ENCODE measurements at places on chromosomes 11 and 22.

DNA sequence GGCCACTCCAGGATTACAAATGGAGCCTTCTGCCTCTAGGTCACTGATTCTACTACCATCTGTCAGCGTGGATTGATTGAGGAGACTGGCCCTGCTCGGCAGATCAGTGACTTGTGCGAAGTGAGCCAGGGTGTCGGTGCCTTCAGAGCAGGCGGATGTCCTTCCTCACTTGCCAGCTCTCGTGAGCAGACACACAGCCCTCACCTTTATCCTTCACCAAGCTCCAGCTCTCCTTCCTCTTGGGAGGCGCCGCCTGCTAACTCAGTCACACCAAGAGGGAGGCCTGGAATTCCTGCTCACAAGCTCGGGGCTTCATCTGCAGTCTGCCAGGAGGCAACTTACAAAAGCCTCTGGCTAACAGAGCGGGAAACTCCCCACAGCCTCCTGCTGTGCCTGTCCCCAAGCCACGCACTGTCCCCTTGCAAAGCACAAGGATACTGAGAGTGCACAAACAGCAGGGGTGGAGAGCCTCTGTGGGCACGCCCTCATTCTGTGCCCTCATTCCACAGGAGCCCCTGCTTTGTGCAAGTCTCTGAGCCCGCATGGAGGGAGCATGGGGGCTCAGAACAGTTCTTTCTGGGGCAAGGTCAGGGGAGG, 3.5 kb upstream of the TCF20 start:
- no peak for DNase-seq

GRCh38 chr22:38266120-38266519, 6.7 kb downstream of the TMEM184B start:
- no peak for DNase-seq

DNA sequence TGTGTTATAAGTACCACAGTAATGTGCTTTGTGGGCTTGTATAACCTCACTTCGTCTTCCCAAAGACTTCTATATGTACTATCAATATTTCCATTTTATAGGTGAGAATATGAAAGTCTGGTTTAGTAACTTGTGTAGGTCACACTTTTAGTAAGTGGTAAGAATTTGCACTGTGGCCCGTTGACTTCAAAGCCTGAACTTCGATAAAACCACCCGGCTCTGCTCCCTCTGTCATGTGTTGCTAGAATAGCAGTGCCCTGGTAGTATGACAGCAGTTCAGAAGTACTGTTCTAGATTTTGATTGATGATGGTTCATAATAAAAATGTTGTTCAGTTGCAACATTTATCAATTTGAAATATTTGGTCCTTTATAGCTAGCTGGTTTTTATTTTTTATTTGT, 110.2 kb upstream of the SORL1-AS1 start:
- DNase-seq, result no peak

DNA sequence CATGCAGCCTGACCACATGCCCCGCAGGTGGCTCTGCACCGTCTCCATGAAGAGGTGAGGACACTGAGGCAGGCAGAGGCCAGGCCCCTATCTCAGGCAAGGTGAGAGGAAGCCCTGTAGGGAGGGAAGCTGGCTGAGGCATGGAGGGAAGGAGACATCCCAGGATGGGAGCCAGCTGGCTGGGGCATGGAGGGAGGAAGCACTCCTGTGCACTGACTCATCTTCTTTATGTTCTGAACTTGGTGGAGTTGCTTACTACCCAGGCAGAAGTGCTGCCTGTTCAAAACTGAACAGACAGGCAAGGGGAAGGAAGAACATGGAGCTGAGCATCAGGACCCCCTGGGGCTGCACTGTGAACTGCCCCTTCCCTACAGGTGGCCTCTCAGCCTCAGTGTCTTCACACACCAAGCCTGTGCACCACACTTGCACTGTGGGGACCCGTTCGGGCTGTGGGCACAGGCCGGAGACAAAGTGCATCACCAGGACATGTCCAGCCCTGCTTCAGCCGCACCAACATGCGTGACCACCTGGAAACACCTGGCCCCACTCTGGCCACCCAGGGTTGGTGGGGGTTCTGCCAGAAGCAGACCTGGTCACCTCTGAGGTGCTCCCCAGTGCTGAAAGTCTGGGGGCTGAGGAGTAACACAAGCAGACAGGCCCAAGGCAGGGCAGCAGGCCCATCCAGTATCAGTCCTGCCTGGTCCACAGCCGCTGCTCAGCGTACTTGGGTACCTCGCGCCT, 55.5 kb downstream of the DGCR2 start:
- DNase-seq, result no peak

- no peak for DNase-seq
Measured at GRCh38 chr11:125072218-125072960, 9.3 kb downstream of the SLC37A2 start.

GRCh38 chr22:49686495-49687219, 141.0 kb downstream of the BRD1 start:
- DNase-seq, result no peak

GRCh38 chr11:31747581-31747980, 63.5 kb downstream of the PAX6 start:
- no peak for DNase-seq

DNA sequence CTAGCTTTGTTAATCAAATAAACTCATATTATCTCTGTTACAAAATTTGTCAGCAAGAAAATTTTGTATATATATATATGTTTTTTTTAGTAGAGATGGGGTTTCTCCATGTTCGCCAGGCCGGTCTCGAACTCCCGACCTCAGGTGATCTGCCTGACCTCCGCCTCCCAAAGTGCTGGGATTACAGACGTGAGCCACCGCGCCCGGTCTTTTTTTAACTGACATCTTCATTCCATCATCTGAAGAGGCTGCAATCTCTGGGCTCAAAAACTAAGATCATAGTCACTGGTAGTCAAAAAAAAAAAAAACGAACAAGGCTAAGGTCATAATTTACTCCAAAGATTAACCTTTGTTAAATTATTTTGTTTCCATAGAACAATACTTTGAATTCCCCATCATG, 5.3 kb upstream of the KLHDC7B start:
- DNase-seq, result no peak

- no peak for DNase-seq
Measured at GRCh38 chr22:35712672-35713071, 5.0 kb upstream of the APOL5 start.

GRCh38 chr22:37843741-37844089, 419 bp downstream of the ANKRD54 start:
- DNase-seq, result no peak

DNA sequence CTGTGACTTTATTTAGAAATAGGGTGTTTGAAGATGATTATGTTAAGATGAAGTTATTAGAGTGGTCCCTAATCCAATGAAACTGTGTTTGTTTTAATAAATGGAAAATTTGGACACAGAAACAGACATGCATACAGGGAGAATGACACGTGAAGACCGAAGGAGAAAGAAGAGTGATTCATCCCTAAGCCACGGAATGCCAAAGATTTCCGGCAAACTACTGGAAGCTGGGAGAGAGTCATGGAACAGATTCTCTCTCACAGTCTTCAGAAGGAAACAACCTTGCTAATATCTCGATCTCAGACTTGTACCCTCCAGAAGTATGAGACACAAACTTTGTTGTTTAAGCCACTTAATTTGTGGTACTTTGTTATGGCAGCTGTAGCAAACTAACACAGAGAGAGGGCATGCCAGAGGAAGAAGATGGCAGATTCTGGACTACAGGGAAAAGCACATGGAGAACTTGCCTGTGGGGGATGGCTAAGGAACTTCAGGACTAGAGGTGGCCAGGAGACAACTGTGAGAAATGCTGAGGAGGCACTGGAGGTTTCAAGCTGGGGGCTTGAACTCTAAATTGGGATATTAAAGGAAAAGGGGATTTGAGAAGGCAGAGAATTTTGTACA, 733.5 kb upstream of the CCDC90B start:
- DNase-seq, result no peak

- DNase-seq, result no peak
Measured at GRCh38 chr11:94218372-94218771, 86.0 kb upstream of the IZUMO1R start.

- no peak for DNase-seq
Measured at GRCh38 chr11:1371836-1372465, 17.8 kb upstream of the BRSK2 start.

DNA sequence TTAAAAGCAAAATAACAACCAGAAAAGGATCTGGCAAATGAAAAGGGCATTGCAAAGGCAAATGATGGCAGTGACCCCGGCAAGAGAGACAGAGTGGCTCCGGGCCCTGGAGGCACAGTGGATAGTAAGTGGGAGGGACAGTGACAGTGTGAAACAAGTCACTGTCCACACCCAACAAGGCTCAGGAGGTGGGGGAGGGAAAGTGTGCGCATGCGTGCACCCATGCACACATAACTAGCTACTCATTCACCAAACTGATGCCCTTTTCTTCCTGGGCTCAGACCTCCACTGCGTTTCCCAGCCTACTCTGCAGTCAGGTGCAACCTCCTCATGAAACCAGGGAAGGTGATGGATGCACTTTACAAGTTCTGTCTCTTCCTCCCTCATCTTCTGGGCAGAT, 108.4 kb downstream of the SHANK2 start:
- no peak for DNase-seq

GRCh38 chr11:76653674-76654284, 16.8 kb downstream of the LRRC32 start:
- no peak for DNase-seq

DNA sequence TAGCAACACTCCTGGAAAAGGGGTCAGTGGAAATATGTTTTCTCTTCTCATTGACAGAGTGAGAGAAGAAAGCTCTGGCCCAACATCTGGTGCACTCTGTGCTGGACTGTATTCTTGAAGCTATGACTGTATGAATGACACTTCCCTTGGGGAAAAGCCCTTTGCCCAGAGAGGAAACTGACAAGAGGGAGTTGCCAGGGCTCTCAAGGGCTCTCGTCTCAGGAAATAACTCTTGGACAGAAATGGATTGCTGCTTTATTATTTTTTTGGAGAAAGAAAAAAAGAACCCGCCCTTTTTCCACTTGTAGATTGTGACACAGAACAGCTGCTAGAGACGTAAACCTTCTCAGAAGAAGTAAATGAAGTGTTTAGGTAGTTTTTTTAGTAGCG, 11.4 kb downstream of the ETS1 start:
- no peak for DNase-seq

- DNase-seq, result no peak
Measured at GRCh38 chr22:22955866-22956535, 68.4 kb downstream of the IGLL5 start.

- no peak for DNase-seq
Measured at GRCh38 chr22:26983311-26983710, 325.9 kb downstream of the MIAT start.

DNA sequence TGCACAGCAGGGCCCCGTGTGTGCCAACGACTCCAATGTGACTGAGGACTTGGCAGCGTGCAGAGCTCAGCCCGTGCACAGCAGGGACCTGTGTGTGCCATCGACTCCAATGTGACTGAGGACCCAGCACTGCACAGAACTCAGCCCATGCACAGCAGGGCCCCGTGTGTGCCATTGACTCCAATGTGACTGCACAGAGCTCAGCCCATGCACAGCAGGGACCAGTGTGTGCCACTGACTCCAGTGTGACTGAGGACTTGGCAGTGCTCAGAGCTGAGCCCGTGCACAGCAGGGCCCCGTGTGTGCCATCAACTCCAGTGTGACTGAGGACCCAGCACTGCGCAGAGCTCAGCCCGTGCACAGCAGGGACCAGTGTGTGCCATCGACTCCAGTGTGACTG, 347.8 kb upstream of the B3GAT1 start:
- no peak for DNase-seq

DNA sequence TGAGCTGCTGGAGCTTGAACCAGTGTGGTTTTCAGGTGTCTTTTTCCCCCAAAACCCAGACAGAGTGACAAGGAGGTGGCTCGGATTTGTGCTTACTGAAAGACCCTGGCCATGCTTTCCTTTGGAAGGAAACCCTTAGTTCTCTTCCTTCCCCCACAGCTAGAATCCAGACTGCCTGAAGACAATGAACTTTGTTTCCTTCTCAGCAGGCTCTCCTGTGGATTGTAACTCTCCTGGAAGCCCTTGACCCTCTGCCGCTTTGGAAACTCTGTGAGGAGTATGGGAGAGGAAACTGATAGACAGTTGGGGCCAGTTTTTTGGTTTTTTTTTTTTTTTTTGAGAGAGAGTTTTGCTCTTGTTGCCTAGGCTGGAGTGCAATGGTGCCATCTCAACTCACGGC, 62.1 kb upstream of the SESN3 start:
- no peak for DNase-seq

DNA sequence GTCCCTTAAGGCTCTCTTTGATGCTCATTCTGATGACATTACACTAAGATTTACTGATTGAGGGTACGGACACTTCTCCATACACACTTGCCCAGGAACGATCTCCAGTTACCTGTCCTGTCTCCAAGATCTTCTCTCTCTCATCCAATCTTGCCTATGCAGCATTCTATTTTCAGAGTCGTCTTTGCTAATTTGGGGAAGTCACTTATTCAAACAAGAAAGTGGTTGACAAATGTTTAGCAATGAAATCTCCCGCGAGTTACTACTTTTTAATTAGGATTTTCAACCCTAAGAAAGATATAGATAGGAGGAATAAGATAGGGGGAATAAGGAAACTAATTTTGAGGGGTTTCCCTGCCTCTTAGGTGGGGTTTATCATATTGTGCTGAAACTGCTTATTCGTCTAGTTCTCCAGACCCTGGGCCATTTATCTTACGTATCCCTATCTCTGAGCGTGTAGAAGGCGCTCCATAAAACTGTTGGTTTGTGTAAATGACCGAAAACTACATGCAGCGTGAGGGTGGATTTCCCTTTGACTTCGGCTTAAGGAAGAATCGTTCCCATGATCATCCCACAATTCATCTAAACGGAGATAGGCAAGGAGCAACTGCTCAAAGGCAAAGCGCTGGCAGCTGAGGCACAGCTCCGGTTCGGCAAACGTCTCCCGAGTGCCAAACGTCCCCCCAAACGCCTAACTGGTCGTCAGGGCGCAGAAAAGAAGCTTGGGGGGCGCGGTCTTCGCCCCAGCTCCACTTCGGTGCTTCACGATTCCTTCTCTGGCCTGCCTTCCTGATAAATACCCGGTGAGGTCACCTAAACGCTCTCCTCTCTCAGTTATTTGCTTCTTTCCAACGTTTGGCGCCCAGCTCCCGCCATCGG, 804 bp downstream of the APIP start:
- DNase-seq, result no peak

DNA sequence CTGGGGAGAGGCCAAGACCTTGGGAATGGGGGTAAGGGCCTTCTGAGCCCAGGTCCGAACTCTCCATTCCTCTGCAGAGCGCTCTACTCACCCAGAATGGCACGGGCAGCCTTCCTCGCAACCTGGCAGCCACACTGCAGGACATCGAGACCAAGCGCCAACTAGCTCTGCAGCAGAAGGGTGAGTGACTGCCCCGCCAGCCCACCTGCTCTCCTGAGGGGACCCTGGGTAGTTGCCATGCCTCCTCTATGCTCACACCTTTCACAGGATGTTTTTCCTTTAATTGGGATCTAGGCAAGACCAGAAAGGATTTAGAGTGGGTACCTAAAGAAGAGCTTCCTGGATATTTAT, 35.5 kb downstream of the TREH start:
- no peak for DNase-seq
